ENCODE measurements at places on chromosomes 11 and 22.

DNA sequence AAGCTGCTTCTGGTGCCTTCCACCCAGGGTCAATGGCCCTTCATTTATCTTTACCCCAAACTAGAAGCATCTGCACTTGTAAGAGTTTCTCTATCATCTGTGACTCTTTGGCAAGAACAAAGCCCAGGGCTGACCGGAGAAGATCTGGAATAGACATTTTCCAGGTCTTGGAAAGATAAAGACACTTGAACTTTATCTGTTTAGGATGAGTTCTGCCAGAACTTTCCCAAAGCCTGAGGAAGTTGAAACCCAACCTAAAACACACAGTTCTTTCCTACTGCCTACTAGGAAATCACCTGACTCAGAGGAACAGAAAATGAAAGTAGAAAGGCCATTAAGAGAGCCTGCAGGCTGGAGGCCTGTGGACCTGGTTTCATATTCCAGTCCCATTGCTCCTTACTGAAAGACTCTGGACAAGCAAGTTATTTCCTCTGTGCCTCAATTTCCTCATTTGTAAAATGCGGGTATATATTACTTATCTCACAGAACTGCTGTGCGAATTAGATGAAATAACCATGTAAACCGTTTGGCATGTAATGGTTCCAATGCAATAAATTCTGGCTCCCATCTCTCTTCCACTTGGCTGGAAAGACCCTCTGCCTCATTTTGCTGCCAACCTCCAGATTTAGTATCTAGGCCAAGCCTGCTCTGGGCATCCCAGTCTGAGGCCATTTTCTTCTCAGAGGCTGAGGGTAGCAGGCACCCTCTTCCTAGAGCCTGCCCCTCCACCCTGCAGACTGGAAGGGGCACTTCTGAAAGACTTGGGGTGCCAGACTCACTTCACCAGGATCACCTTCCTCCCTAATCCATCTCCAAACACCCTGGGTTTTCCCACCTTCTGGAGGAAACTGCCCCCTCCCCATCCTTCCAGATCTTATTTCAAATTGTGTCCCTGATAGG, 1.2 kb downstream of the UBE2L6 start:
- no peak for DNase-seq

DNA sequence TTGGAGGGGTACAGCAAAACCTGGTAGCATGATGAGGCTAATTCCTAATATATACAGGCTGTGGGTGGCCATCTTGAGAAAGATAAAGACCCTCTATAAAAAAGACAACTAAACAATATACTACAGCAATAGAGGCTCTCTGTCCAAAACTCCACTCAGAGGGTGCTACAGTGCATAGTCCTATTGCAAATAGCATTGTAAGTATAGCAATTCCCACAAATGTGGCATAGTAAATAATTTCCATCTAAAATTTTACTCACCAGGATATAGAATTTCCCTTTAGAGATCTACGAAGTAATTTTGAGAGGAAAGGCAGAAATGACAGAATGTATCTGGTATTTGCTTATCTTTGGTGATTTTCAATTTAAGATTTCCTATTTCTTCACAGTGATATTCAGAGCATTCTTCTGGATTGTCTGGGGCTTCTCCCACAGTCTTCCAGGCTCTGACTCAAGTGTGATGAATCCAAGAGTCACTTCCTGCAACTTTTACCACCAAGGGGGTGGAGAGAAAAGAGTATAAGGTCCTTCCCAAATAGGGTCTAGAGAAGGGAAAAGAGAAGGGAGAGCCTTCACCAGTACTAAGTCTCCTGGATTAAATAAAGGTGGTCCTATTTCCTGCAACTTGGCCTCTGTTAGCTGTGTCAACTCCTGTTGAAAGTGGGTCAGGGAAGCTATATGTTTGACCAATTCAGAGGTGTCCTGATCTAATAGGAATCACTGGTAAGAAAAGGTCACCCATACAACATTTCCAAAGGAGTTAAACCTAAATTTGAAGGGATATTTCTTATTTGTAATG, 1054.7 kb upstream of the CNTN5 start:
- DNase-seq = no peak

DNA sequence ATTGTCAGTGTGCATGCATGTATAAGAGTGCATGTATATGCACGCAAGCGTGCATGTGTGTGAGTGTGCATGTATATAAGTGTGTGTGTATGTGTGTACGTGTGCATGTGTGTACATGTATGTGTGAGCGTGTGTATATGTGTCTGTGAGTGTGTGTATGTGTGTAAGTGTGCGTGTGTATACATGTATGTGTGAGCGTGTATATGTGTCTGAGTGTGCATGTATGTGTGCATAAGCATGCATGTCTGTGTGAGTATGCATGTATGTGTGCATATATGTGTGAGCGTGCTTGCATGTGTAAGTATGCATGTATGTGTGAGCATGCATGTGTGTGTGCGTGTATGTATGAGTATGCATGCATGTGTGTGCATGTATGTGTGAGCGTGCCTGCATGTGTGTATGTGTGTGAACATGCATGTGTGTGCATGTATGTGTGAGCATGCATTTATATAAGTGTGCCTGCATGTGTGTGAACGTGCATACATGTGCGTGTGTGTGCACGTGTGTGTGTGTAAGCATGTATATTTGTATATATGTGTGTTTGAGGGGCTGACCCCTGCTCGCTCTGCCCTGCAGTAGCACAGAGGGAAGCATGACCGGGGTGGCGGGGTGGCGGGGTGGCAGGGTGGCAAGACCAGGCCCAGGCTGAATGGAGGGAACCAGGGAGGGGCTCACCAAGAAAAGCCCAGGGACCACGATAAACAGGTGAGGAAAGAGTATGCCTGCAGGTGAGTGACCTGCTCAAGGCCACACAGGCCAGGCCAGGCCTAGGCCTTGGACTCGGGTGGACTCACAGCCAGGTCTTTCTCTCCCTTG, 26.3 kb downstream of the CYTH4 start:
- DNase-seq = no peak

DNA sequence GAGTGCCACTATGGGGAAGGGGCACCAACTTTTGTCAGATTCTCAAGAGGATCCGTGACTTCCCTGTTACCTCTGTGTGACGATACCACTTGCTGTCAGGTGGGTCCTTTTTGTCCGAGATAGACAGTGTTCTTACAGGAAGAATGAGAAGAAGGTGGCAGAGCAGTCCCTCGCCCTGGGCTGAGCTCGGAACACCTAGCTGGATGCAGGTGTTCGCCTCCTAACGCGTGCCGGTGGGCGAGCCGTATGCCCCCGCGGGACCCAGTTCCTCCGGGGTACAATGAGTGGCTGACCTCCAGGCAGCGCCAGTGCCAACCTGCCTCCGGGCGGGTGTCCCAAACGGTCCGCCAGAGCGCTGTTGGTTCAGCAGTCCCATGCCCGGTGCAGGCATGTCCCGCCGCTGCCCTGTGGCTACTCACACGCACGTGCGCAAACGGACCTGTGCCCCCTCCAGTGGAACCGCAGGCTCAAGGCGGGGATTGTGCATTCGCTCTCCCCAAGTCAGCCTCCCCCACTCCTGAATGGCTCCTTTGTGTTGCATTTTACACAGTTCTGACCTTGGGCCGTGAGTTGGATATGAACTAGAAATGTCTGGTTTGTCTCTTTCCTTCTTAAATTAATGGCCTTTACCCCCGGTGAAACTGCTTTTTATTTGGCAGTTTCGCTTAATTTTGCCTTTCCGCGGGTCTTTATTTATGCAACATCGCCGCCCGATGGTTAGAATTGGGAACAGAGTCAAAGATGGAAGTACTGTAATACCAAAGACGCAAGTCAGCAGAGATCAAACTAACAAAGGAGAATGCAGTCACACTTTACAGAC, 1.1 kb upstream of the ABTB2 start:
- DNase-seq = peak; percentile 19

GRCh38 chr11:96215826-96216225, 127.2 kb downstream of the MAML2 start:
- DNase-seq = no peak

DNA sequence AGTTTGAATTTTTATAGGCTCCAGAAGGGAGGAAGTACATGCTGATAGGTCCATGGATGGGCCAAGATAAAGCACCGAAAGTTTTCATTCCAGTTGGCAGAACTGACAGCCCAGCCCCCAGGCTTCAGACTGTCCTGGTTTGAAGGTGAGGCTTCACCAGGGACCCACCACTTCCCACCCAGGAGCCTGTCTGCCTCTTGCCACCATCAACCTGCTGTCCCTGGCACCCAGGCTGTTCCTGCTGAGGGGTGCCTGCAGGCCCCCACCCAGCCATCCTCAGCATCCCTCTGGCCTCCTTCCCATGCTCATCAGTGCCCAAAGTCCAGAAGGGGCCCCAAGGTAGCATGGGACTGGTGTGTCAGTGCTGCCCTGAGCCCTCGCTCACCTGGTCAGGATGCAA, 463.9 kb downstream of the NELL1 start:
- DNase-seq = no peak

DNA sequence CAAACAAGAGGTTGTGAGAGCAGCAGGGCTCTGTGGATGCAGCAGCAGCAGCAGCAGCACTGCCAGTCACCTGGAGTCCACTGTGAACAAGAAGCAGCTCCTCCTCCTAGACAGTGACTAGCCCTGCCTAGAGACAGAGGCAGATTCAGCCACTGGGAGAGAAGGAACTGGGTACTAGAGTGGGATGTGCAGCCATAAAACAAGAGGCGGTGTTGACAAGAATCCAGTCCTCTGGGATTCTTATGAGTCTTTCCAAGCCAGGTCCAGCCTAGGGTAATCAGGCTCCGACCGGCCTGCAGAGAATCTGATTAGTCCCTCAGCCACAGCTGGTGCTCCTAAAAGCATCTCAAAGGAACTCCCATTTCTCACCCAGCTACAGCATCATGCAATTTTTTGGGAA, 83.9 kb upstream of the USP47 start:
- DNase-seq = no peak
